ENCODE measurements at places on chromosomes 13 and 19.

DNA sequence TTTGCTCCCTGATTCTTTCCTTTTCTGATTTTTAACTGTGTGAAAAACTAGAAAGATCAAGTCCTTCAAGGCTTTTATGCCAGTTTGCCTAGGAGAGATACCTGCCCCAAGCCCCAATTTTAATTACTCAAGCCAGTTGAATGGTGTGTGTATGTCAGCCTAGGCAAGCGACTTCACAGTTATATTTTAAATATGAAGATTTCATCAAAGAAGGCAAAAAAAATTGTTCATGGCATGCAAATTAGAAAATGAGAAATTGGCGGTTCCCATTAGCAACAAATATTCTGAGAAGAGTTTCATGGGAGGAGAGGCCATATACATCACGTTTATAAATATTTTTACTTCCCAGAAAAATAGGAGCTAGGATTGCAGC lies 167.6 kb downstream of the SLC7A1 start:
- DNase-seq = no peak

- no peak for DNase-seq
Observed at GRCh38 chr13:72884101-72884500, 102.2 kb downstream of the PIBF1 start.

DNA sequence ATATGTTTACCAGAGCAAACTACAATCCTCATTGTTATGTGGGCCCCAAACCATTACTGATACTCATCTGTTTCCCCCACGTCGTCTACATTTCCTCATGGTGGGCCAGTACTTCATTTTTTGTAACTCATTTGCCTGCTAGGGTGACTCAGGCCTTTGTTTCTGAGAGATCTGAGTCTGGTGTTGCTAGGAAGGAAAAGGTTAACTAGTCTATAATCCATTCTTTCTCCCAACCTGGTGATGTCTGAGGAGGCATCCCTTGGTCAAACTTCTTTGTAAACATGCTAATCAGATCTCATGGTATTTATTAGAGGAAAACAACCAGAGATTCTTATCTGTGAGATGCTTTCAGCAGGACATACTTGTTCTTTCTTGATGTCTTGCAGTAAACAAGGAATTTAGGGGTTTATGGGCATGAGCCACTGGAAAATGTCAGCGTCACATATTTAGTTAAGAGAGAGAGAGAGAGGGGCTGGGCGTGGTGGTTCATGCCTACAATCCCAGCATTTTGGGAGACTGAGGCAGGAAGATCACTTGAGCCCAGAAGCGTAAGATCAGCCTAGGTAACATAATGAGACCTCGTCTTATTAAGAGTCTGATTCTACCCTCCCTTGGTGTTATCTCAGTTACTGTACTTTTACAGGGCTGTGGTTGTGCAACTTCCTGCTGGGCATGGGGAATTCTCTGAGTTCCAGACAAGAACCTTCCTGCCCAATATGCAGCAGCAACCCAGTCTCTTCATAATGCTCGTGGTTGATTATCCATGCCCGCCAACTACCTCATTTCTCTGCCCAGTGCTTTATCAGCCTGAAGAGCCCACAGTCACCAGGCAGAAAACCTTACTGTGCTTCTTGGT lies 9.7 kb upstream of the DPRX start:
- no peak for DNase-seq

- DNase-seq = no peak
Observed at GRCh38 chr19:14004619-14005348, 1.3 kb downstream of the RFX1 start.

- DNase-seq = no peak
Observed at GRCh38 chr13:75419656-75420055, 62.3 kb downstream of the TBC1D4 start.

DNA sequence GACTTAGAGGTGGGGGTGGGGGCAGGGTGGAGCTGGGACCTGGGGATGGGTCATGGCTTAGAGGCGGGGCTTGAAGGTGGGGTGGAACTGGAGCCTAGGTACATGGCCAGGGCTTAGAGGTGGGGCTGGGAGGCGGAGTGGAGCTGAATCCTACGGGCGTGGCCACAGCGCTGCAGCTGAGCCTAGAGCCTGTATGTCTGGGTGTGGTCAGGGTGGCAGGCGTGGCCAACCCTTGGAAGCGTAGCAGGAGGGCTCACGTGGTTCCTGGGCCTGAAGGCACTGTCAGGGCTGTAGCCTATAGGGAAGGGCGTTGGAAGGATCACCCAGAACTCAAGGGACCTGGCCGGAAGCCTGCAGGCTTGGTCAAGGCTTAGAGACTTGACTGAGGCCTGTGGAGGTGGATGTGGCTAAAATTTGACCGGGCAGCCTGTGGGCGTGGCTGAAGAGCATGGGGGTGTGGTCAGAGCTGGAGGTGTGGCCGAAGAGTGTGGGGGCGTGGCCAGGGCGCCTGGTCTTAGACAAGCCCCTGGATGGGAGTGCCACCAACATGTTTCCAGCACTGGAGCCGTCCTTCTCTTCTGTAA lies 24.3 kb downstream of the COLGALT1 start:
- DNase-seq = peak; percentile 94

- DNase-seq = no peak
Observed at GRCh38 chr13:67267136-67267535, 37.0 kb upstream of the PCDH9 start.

DNA sequence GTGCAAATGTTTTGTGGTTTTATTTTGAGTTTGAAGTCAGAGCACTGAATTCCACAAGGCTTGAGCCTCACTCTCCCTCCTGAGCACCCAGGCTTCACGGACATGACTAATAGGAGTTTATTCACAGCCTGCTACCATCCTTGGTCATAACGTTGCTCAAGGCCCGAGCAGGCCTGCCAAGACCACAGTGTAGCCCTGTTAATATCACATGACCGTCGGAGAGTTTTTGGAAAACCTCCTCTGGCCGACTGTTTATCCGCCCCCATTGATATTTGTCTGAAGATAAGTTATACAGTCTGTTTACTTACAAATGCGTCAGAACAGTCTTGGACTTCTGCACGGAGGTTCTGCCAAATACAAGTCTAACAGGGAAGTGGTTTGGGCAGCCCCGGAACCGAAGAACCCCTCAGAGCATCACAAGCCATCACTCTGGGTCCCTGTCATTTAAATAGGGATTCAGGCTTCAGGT lies 89.9 kb downstream of the COL4A2 start:
- no peak for DNase-seq

GRCh38 chr19:9903336-9903735 lies 33.0 kb downstream of the OLFM2 start:
- DNase-seq = no peak

DNA sequence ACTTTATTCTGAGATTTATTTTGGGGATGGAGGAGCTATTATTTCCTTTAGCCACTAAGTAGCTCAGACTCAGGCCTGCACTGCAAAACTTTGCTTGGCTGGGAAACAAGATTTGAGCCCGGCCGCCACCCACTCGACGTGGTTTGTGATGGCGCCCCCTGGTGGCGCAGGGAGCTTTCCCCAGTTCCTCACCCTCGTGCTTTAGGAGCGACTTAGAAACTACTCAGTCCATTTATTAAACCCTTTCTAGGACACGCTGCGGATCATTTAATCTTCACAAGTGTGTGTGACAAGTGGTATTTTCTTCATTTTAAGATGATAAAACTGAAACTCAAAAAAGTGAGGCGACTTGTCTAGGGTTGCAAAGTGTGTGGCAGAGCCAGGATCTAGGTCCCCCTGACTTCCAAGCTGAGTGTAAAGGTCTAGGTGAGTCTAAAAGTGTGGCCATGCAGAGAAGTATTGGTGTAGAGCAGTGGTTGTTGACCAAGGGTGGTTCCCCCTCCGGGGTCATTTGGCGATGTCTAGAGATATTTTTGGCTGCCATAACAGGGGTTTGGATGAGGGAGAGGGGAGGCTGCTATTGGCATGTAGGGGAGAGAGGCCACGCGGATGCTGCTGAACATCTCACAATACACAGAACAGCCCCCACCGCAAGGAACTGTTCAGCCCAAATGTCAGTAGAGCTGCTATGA lies 2.2 kb downstream of the CXCL17 start:
- peak; percentile 74 for DNase-seq

DNA sequence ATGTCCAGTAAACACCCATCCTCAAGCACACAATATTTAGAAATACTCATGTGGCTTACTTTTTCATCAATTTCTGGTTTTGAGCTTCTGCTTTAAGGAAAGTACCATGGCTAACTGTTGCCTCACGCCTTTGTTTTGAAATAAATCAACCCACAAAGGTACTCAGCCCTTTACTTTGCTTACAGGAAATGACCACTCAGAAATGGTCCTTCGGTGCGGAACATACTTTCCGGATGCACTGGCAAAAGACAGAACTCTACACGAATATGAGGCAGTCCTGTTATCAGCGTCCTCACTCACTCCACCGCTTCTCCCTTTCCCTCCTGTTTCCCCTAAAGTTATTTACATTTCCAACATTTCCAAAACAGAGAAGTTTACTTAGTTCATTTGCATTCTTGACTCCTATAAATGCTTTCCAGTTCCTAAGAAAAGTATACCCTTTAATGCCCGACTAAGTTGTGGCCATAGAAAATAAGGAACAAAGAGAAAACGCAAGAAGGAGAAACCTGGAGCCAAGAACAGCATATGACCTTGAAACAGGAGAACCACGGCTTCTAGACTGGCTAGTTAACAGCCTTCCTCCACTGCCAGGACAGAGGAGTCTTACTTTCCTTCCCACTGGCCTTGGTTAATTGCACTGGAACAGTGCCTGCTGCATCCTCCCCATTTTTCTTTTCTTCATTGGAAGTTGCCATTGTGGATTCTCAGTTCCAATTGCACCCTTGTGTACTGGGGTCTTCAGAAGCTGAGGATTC lies 10.6 kb downstream of the FPR2 start:
- DNase-seq = no peak
